ENCODE measurements at places on chromosomes 1 and 21.

- DNase-seq = no peak
These were observed 107.6 kb downstream of the TSEN15 start for GRCh38 chr1:184158896-184159681.

DNA sequence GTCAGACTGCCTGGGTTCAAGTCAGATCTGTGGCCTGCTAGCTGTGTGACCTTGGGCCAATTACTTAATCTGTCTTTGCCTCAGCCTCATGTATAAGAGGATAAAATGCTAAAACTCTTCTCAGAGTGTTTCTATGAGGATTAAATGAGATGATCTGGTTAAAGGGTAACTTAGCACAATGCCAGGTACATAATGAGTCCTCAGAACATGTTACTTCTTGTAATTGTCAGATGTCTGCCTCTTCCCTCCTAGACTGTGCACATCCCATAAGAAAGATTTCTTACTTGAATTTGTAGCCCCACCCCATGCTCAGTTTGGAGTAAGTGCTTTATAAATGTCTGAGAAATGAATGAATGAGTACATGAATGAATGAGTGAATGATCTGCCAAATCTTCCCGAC, 34.6 kb upstream of the HIVEP3 start:
- DNase-seq = no peak

GRCh38 chr1:235919833-235920441, 53.2 kb upstream of the LYST start:
- no peak for DNase-seq

DNA sequence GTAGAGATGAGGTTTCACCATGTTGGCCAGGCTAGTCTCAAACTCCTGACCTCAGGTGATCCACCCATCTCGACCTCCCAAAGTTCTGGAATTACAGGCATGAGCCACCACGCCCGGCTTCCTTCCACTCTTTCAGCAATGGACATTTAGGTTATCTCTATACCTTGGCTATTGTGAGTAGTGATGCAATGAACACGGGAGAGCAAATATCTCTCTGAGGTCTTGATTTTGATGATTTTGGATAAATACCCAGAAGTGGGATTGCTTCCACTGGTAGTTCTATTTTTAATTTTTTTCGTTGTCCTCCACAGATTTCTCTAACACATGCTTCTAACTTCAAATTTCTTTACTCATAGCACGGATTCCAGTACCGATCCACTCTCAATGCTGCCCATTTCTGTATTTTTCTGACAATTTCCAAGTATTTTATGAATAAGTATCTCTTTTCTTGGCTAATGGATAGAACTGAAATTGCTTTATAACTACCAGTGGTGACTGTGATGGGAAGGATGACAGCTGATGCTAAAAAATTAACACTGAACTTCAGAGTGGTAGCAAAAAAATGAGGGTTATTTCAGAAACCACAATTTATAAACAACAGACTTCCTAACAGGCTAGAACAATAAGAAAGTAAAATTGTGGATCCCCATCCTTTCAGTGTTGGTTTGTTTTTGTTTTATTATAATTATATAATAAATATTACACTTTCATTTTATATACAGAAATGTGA, 327.5 kb upstream of the RUNX1 start:
- no peak for DNase-seq

DNA sequence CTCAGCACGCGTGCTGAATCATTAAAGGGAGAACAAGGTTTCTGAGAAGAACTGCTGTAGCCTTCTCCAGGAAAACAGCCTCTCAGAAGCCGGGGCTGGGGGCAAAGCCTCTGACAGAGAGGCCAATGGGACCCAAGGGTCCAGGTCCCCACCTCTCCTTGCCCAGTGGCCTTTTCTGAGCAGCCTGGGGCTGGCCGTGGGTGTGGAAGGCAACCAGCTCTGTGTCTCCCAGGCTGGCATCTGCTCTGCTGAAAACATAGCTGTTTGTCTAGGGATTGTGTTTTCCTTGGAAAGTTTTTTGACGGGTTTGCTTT, 261.2 kb downstream of the NPHP4 start:
- no peak for DNase-seq

GRCh38 chr1:237154157-237154556, 112.2 kb downstream of the RYR2 start:
- DNase-seq = no peak

DNA sequence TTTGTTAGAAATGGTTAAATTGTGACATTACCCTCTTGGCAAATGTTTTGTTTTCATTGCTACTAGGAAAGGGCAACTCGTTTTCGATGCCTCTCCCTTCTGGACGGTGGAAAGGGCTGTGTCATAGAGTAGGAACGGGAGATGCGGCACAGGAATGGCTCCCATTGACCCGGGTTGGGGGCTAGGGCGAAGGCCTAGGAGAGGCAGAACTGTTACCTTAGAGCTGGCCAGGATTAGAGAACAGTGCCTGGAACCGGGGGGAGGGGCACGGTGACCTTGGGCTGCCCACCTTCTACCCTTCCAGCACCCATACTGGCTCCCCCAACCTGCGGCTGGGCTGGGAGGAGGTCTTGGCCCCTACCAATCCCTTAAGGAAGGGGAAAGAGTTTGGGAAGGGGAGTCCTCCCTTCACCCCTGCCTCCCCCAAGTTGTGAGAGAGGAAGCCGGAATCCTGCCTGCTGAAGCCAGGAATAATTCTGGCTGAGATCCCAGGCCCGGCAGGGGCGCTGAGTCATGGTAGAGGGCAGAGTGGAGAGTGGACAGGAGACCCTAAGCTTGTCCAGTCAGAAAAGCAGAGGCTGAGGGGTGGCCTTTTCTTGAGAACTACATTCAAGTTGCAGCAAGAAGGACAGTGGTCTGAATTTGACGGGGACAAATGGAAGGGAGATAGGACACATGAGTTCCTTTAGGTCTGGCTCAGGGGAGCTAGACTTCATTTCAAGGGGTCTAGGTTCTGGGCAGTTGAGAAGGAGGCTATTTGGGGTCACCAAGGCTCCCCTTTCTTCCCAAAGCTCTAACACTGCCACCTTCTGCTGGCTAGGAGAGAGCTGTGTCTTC, 8.2 kb downstream of the LMNA start:
- DNase-seq = no peak

GRCh38 chr1:100391675-100392074, 39.4 kb downstream of the CDC14A start:
- DNase-seq = no peak

DNA sequence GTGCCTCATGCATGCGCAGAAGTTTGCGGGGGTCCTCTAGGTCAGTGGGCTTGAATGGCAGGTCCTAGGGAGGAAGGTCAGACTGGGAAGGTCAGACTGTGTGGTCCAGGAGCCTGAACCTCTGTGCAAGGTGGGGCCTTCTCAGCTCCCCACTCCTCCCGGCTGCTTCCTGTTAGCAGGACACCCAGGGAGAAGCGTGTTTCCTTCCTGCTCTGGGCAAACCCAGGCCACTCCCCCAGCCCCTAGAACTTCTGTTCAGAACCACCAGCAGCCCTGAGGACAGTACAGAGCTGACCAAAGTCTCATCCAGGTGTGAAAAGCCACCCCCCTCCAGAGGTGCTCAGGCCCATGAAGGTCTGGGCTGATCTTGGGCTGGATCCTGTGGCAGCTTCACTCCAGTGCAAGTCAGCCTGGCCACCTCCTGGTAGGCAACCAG, 29.9 kb downstream of the NAV1 start:
- no peak for DNase-seq

DNA sequence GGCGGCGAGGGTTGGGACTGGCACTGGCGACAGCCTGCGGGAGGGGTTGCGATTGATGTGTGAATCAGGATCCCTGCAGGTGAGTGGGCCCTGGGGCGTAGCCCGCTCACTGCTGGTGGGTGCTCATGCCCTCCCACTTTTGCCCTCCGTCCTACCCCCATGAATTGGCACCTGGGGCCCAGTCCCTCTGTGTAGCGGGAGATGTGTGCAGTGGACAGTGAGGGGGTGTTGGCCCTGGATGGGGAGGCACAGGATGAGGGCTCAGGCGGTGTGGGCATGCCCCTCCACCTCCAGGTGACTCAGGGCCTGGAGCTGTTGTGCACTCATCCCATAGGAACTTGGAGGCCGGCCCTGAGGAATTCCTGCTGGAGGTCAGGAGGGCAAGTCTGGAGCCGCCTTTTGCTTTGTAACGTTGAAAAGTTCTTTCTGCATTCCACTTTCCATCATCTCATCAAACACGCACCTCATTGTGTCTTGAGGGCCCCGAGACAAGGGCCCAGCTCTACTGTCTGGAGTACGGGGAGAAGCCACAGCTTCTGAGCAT, 3.0 kb downstream of the PEAR1 start:
- no peak for DNase-seq

DNA sequence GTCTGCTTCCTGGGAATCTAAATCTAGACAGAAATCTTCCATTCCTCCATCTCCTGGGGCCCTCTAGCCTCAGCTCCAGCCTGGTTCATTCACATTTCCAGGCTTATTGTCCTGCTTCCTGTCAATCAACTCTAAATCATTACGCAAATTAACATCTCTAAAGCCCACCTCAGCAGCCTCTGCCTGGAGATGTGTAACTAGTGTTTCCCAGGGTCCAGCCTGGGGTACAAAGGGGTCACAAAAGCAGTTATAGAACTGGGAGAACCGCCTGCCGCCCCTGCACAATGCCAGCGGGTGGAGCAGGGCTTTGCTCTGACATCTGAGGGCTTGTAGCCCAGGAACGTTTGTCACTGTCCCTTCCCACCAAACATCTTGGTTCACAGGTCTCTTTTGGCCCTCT, 373.5 kb downstream of the RRAGC start:
- DNase-seq = no peak

DNA sequence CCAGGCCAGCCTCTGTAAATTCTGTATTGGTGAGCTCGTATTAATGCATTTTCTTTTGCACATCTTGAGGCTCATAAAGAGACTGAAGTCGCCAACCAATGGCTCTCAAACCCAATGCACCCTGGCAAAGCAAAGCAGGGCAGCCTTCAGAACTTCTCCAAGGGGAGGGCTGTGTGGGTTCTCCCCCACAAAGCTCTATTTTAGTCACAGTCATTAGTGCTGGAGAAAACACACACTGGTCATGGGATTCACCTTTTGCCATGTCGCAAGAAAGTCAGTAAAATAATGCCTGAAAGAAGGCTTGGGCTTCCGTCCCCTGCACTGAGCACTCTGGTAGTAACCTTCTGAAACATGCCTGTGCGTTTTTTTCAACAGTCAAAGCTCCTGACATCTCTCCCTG, 26.3 kb upstream of the ATF3 start:
- DNase-seq = no peak

GRCh38 chr21:43771199-43771675, 4.9 kb downstream of the CSTB start:
- DNase-seq = no peak

GRCh38 chr21:45383615-45384201, 21.3 kb upstream of the COL18A1 start:
- no peak for DNase-seq

- no peak for DNase-seq
These were observed 25.3 kb downstream of the BRINP3 start for GRCh38 chr1:190452272-190452848.

DNA sequence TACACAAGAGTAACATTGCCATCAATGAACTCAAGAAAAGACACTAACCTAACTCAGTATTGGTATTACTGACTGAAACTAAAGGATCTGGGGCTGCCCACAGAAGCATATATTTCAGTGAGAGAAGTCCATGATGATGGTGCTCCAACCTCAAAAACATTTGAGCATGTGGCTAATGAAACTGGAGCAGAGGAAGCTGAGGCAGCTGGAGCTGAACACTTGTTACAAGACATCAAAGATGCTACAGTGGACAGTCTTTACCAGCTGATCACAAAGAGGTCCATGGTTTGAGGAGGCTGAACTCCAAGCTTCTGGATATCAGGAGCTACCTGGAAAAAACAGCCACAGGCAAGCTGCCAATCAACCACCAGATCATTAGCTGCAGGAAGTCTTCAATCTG, 42.2 kb upstream of the TTC39A start:
- no peak for DNase-seq

DNA sequence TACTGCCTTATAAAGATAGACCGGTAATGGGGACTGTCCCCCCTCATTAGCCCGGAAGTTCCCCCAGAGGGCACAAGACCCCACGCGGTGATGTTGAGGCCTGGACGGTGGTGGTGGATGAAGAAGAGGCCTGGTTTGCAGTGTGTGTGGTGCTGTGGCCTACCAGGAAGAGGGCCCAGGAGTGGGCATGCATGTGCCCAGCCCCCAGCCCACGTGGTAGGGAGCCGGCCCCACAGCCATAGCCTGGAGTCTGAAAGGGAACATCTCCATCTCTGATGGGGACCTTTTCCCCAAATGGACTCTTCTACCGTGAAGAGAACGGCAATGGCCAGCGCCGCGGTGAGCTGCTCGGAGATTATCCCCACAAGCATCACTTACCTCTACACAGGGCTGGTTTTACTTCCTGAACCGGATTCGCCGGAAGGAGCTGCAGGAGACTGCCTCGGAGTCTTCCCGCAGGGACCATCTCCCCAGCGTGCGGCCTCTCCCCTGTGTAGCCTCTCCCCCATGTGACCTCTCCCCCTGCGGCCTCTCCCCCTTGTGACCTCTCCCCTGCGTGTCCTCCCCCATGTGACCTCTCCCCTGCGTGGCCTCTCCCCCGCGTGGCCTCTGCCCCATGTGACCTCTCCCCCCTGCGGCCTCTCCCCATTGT, 20.6 kb downstream of the RRP1 start:
- DNase-seq = no peak

- DNase-seq = no peak
These were observed 532.5 kb upstream of the ADGRL4 start for GRCh38 chr1:79539001-79539400.

- no peak for DNase-seq
These were observed 1.2 kb upstream of the ATF3 start for GRCh38 chr1:212607206-212607912.

DNA sequence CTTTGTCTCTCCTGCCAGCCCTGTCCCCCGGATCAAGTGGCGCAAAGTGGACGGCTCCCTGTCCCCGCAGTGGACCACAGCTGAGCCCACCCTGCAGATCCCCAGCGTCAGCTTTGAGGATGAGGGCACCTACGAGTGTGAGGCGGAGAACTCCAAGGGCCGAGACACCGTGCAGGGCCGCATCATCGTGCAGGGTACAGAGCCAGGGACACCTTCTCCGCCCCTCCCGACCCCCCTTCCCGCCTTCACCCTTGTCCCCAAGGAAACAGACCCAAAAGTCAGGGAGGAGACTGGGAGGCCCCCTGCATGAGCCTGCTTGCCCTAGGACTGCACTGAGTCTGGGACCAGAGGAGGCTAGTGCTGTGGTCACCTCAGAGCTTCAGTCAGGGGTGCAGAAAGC, 18.2 kb downstream of the CNTN2 start:
- no peak for DNase-seq

DNA sequence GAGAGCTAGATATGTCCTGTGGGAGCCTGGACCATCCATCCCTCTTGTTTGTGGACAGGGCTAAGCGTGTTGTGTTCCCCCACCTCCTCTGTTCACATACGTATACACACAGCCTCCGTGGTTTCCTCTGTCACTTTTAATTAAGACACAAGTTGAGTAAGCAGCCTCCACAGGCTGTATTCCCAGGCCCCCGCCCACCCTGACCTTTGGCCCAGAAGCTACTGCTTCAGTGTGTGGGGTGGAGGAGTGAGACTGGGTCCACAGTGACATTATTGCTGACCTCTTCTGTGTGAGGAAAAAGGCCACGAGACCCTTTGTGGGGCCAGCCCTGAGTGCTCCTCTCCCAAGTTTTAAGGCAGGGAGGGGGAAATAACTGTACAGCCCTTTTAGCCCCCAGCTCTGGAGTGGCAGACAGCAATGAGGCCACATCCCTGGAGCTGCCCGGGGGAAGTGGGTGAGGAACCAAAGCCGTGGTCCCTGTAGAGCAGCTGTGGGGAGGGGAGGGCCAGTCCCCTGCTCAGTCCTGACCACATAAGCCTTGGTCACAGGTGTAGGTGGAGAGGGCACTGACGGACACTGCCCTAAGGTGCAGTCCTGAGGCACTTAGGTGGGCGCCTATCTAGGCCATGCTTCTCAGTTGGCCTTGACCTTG, 4.4 kb downstream of the ELOVL1 start:
- DNase-seq = no peak

- DNase-seq = no peak
These were observed 82.6 kb downstream of the MTR start for GRCh38 chr1:236877661-236878060.
